ENCODE measurements at places on chromosomes 3 and 15. TPM values are rescaled to one million over a fixed set of nuclear protein-coding genes. Genes with fewer than 3 reads are reported as not detected.

DNA sequence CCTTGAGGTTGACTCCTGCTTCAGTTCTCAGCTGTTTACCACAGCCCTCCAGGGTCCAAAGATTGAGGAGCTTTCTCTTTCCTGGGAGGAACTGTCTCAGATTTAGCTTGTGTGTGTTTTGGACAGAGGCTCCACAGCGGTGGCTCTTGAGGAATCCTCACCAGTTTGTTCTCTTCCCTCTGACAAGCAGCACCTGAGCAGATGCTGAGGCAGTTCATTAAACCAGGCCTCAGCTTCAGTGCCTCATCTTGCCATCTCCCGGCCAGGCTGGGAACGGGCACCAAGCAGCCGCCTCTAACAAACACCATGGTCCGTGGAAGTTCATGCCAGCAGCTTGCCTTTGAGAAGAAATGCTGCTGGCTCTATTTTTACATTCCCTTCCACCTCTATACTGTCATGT lies 25.8 kb upstream of the TIMP4 start:
- DNase-seq, result no peak

DNA sequence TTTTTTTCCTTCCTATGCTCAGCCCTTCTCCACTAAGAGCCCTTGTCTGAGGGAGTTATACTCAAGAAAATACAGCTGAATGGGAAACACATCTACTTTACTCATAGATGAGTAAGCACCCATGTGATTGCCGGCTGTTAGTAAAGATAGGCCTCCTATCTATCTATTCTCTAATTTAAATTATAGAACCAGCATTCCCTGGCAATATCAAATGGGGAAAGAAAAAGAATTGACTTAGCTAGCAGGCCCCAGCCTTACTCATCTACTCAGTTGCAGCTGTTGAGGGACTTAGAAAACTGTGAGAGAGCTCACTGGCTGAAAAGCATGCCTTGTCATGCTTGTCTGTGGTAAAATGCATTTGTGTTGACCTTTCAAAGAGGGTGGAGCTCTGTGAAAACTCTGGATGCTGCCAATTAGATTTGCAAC lies 116.9 kb upstream of the LRRFIP2 start:
- no peak for DNase-seq

USP8 gene
- 67.1 TPM for total RNA-seq

C2CD4A gene
- total RNA-seq, result not detected

- DNase-seq, result no peak
Observed at GRCh38 chr3:125394406-125394805, 19.3 kb upstream of the ZNF148 start.

- DNase-seq, result no peak
Observed at GRCh38 chr3:174541708-174542315, 317.3 kb upstream of the NAALADL2 start.

SPG21 gene
- 64.2 TPM for total RNA-seq

GRCh38 chr3:179146911-179147513 lies 1.1 kb upstream of the PIK3CA start:
- DNase-seq, result no peak

GRCh38 chr15:73010154-73011152 lies 41.8 kb upstream of the NEO1 start:
- DNase-seq, result no peak

DNA sequence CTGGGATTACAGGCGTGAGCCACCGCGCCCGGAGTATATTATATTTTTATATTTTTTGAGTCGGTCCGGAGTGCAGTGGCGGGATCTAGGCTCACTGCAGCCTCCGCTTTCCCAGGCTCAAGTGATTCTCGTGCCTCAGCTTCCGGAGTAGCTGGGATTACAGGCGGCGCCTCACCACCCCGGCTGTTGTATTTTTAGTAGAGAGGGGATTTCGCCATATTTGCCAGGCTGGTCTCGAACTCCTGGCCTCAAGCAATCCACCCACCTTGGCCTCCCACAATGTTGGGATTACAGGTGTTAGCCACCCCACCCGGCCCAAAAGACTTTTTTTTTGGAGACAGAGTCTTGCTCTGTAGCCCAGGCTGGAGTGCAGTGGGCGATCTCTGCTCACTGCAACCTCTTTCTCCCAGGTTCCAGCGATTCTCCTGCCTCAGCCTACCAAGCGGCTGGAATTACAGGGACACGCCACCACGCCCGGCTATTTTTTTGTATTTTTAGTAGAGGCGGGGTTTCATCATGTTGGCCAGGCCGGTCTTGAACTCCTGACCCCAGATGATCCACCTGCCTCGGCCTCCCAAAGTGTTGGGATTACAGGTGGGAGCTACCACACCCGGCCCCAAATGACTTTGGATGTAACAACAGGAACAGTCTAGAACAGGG lies 1.0 kb downstream of the ZNF589 start:
- DNase-seq, result no peak

All from H9 (cell line).